ENCODE measurements at places on chromosomes 11 and 22.

DNA sequence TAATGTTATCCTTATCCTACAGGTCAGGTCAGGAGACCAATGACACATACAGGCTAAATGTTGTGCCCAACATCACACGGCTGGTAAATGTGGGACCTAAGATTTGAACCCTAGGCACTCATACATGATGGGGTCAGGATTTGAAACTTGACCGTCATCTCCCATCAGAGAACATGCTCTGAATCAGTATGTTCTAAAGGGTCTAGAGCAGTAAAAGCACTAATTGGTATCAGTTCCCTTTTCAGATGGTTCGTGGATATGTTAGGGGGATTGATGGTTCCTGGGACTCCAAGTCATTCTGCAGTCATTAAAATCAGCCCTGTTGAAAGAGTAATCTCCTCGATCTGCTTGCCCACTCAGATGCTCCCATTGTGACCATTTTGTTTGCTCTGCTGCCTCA is 65.5 kb downstream of the BMAL1 start:
- DNase-seq, result no peak

DNA sequence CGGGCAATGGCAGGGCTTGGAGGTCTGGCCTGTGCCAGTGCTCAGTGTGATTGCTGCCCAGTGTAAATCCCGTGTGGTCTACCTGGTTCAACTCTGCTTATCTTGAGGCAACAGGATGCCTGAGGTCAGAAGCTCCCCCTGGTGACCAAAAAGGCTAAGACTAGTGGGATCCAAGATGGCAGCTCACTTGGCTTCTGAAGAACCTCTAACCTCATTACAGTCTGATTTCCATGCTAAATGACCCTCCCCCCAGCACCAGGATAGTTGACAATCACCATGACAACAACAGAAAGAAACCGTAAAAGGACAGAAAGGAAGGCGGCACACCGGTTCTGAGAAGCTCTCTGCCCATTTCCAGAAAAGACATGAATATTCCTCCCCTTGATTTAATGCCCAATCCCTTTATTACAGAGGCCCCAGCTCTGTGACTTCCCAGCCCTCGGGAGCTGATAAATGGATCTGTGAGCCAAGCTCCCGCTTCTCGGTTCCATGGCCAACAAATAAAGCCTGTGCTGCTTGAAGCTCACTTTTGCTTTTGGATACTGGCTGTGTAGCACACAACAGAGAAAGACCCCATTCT is 398.4 kb downstream of the CTTN start:
- no peak for DNase-seq

- DNase-seq, result peak; percentile 71
Observed at GRCh38 chr11:60925868-60926267, 1.6 kb downstream of the TMEM132A start.

GRCh38 chr11:72577271-72577721 is 96.9 kb downstream of the PDE2A start:
- no peak for DNase-seq

- no peak for DNase-seq
Observed at GRCh38 chr22:29434288-29434687, 4.1 kb upstream of the RFPL1 start.

DNA sequence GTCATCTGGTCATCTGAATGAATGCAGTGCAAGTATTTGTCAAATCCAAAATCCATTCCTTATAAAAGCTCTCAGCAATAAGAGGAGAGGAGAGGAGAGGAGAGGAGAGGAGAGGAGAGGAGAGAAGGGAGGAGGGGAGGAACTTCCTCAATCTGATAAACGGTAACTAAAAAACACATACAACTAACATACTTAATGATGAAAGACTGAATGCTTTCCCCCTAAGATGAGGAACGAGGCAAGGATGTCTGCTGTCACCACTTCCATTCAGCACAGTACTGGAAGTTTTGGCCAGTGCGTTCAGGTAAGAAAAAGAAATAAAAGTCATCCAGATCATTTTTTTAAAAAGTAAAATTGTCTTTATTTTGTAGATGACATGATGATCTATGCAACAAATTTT is 80.4 kb downstream of the CD82 start:
- no peak for DNase-seq

DNA sequence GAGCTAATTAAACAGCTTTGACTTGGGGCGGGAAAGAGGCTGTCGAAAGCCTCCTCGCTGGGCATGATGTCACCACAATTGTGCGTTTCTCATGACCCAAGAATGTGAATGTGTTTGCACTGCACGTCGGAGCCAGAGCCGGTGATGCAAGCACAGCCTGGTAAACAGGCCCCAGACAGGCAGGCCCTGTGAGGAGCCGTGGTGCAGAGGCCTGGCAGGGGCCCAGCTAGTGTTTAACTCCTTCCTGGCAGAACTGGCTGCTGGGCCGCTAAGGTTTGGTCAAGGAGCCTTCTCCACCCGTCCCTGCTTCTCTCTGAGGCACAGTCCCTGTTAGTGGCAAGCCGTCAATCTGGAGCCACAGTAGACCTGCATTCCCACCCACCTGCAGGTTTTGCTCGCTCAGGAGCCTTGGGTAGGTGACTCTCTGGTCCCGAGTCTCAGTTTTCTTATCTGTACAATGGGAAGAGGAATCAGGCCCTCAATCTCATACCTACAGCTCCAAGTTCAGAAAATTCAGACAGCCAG is 25.4 kb upstream of the SMTN start:
- peak; percentile 92 for DNase-seq

- no peak for DNase-seq
Observed at GRCh38 chr11:23569134-23569533, 708.9 kb upstream of the CCDC179 start.

- no peak for DNase-seq
Observed at GRCh38 chr22:44231233-44231632, 50.5 kb downstream of the PARVG start.

DNA sequence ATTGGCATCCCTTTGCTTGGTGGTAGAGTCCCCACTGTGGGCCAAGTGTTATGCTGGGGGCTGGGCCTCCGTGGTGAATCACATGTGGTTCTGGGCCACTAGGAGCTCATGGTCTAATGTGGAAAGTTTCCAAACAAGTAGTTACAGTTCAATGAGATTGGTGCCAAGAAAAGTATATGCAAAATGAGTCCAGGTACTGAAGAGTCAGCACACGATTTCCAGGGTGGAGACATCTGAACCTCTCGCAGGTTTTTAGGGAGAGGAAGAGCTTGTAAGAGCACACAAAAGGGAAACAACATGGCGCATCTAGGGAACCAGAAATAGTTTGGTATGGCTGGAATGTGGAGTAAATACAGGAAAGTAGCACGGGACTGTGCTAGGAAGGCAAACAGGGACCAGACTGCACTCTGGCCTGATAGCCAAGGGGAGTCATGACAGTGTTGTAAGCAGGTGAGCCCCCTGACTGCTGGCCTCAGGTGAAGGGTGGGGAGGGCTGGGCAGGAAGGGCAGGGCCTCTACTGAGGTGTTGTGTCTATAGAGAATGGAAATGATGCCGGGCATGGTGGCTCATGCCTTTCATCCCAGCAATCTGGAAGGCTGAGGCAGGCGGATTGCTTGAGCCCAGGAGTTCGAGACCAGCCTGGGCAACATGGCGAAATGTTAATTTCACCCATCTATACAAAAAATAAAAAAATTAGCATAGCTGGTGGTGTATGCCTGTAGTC is 12.6 kb downstream of the POLR2F start:
- DNase-seq, result no peak

DNA sequence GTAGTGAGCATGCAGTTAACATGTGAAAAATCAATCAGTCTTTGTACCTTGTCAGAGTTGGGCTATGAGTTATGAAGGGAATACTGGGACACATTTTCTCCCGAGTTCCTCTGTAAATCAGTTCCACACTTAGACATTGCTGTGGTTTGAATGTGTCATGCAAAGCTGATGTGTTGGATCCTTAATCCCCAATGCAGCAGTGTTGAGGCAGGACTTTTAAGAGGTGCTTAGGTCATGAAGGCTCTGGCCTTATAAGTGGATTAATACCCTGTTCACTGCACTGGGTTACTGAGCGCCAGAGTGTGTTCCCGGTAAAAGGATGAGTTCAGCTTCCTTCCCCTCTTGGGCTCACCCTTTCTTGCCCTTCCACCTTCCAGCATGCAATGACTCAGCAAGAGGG is 742.1 kb upstream of the TENM4 start:
- peak; percentile 61 for DNase-seq

DNA sequence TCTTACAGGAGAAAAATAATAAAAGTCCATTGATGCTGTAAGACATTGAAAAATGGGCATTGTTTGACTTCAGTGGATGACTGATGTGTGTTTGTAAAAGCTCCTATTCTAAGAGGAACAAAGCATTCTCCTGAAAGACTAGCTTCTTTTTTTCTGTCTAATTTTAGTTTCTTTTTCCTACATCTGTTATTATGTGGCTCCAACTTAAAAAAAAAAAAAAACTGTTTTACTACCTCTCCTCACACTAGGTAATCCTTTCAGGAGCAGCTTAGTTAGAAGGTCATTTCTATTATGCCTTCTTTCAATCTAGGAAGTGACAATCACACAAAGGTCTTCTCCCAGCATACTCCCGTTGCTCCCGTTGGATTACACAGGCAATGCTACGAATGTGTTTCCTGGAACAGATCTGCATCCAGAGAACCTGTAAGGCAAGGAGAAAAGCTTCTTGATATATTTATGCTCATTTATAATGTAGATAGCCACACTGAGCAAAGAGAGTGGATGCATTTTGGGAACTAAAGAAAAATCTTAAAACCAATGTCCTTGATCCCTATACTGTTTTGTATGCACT is 595.1 kb upstream of the CCDC179 start:
- peak; percentile 19 for DNase-seq

GRCh38 chr11:86588566-86589090 is 83.8 kb downstream of the ME3 start:
- no peak for DNase-seq

- no peak for DNase-seq
Observed at GRCh38 chr22:40056559-40056958, 61.8 kb downstream of the FAM83F start.

DNA sequence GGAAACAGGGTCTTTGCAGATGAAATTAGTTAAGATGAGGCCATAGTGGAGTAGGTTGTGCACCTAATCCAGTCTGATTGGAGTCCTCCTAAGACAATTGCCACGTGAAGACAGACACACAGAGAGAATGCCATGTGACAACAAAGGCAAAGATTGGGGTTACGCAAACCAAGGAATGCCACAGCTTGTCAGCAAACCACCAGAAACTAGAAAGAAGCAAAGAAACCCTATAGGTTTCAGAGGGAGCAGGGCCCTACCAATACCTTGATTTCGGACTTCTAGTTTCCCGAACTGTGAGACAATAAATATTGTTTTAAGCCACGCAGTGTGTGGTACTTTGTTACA is 8.2 kb upstream of the LAYN start:
- no peak for DNase-seq

DNA sequence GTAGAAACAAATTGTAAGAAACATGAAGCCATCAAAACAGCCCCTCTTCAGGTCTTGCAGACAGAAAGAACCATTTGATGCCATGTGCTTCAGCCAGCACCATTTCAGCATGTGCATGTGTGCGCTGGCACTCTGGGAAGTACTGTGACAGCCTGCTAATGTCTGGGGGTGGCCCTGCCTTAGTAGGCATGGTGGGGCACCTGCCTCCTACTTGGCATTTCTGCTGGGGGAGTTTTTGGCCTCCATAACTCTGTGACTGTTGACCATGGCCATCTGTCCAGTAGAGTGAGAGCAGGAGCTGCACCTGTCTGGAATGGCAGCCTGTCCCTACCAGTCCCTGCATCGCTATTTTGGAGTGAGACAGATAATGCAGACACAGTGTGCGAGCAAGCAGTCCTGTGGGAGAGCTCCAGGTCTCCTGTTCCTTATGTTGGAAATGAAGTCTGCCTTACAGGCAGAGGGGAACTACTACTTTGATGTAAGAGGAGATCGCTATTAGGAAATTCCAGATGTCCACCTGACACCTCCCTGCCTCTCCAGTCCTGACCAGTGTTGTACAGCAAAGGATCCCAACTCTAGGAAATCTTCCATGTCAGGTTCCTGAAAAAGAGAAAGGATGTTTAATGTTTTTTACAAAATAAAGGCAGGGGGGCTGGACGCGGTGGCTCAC is 102.5 kb downstream of the ATXN10 start:
- DNase-seq, result no peak

GRCh38 chr11:75214411-75214821 is 26.2 kb upstream of the TPBGL start:
- DNase-seq, result peak; percentile 74

DNA sequence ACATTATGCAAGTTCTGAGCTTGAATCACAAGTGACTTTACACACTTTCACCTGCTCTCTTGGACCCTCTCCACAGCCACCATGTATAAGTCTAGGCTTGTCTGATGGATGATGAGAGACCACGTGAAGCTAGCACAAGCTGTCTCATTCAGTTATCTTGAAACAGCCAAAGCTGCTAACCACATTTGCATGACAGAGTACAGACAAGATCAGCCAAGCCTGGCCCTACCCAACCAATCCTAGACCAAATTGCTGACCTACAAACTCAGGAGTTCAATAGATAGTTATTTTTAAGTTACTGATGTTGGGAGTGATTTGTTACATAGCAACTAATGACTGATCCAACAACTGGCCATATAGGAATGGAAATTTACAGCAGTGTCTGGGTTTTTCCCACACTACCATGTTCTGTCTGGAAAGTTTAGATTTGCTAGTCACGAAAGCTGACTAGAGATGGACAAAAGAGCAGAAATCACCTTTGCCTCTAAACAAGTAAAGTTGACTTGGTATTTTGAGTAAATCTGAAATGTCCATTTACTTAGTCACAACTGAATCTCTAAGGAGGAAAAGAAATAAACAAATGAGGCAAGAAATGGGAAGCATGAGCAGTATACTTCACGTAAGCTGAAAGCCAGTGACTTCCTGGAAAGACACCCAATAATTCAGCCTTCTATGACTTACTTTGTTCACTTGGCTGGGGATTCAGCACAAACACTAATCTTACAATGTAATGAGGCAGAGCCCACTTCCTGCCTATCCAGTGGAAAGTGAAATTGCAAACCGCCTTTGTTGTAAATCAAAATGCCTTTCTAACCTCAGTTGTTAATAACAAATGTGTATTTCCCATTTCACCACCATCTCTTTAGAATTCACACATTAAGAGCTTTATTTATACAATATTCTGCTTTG is 101.7 kb downstream of the FAM181B start:
- DNase-seq, result peak; percentile 7

- no peak for DNase-seq
Observed at GRCh38 chr11:69702769-69703452, 911 bp downstream of the FGF19 start.

- DNase-seq, result peak; percentile 63
Observed at GRCh38 chr11:34251589-34251980, 106.2 kb downstream of the ABTB2 start.
